ENCODE measurements at places on chromosomes 4 and X. TPM values are rescaled to one million over a fixed set of nuclear protein-coding genes. Genes with fewer than 3 reads are reported as not detected.

GRCh38 chr4:162706051-162706450 lies 460.6 kb downstream of the NAF1 start:
- DNase-seq: no peak

GRCh38 chrX:9937761-9938160 lies 29.4 kb upstream of the CLDN34 start:
- no peak for DNase-seq

- DNase-seq: no peak
Observed at GRCh38 chrX:115226929-115227328, 7.0 kb downstream of the LRCH2 start.

DNA sequence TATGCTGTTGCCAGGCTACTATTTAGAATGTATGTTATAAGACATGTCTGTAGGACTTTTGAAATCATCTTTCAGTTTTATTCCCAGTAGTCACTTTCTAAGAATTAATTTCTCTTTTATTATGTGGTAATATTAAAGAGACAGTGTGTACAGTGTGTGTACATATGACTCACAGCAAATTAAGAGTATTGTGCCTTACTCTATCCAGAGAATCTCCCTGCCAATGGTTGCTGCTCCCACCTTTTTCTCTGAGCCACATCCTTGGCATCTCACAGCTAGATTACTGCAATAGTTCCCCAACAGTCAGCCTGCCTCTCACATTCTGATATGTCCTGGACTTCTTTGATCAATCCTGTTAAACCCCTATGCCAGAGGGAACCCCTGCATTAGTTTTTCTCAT lies 114.5 kb downstream of the ANXA5 start:
- no peak for DNase-seq

GRCh38 chr4:3207531-3208037 lies 41.4 kb upstream of the MSANTD1 start:
- DNase-seq: no peak

- DNase-seq: no peak
Observed at GRCh38 chrX:127457161-127457560, 595.0 kb downstream of the ACTRT1 start.

GRCh38 chr4:174292473-174292872 lies 8.8 kb downstream of the CEP44 start:
- DNase-seq: no peak

- no peak for DNase-seq
Observed at GRCh38 chr4:63493265-63493664, 916.0 kb downstream of the TECRL start.

- no peak for DNase-seq
Observed at GRCh38 chr4:42460043-42460442, 62.8 kb downstream of the SHISA3 start.

DNA sequence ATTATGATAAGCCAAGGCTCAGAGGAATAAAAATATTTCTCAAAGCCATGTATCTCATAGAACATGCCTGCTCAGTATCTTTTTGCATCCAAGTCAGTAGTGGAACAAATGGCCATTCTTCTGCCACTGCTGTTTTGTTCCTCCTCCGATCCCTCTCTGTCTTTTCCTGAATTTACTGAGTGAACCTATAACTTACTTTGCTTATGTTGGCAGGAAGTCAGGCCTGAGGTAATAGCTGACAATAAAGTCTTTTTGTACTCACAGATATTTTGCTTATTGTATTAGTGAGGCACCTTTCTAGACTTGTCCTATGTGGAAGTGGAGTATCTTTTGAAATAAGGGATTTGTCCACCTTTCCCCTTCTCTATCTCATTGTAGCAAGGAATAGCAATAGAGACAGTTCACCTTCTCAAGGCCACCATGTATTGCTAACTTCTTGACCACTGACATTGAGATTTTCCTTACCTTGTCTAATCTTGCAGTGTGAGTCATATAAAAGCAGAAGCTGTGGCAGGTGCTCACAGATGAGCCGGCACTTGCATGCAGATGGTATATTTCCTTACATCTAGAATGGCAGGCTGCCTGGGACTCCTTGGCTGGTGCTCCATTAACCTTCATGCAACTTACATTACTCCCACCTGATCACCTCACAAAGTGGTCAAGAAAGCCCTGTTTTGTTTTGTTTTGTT lies 68.2 kb downstream of the AGTR2 start:
- DNase-seq: no peak

GRCh38 chr4:179941911-179942310 lies 2301.3 kb upstream of the TENM3 start:
- no peak for DNase-seq

GRCh38 chr4:78079726-78080430 lies 22.8 kb downstream of the FRAS1 start:
- no peak for DNase-seq

DNA sequence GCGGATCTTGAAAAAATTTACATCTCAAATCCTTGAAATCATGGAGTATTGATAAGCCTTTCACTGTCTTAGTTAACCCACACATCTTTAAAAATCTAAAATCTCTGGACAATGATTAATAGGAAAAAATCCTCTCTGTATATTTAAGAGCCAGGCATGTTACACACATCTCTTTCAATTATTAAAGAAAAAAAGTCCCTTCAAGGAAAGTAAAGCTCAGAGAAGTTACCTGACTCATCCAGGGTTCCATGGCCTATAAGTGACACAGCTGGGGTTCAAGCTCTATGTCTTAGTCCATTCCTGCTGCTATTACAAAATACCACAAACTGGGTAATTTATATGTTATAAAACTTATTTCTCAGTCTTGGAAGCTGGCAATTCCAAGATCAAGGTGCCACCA lies 14.2 kb upstream of the FGF16 start:
- no peak for DNase-seq

- DNase-seq: no peak
Observed at GRCh38 chr4:88481537-88481936, 24.6 kb downstream of the HERC5 start.

- no peak for DNase-seq
Observed at GRCh38 chr4:182495645-182496385, 252.6 kb downstream of the TENM3 start.

DNA sequence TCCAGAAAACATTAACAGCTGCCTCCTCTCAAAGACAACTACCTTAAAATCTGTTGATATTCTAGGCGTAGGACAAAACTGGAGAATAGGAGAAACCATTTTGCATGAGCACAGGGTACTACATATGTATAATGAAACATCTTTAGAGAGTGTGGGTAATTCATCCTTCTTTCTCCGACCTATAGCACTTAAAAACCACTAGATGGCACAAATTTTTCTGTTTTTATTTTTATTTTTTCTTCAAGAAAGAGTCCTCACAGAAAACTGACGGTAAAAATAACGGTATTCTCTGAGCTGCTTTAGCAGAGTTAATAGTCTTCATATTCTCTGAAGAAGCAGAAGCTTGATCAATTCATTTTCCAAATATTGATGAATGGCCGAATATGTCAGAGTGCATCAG lies 14.6 kb downstream of the SMIM31 start:
- DNase-seq: no peak

GRCh38 chr4:146110871-146111485 lies 64.5 kb upstream of the LSM6 start:
- no peak for DNase-seq

- no peak for DNase-seq
Observed at GRCh38 chrX:1162119-1162916, 50.1 kb downstream of the CRLF2 start.

DNA sequence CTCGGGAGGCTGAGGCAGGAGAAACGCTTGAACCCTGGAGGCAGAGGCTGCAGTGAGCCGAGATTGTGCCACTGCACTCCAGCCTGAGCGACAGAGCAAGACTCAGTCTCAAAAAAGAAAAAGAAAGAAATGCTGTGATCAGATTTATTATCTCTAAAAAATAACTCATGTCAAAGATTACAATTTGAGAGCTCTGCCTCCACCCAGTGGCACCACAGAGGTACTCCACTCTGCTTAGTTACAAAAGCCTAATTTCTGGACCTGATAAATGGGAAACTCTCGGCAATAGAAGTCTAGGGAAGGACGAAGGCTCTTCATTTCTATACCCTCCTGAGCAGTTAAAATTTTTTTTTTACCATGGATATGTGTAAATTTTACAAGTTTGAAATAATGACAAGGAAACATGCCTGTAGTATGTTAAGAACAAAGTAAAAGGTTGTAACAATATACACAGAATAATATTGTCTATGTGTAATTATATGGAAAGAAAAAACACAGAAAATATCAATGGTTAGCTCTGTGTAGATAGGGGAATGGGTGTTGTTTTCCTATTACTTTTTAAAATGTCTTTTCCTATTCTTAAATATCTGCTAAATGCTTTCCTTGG lies 149.8 kb downstream of the STIM2 start:
- DNase-seq: peak; percentile 31

DNA sequence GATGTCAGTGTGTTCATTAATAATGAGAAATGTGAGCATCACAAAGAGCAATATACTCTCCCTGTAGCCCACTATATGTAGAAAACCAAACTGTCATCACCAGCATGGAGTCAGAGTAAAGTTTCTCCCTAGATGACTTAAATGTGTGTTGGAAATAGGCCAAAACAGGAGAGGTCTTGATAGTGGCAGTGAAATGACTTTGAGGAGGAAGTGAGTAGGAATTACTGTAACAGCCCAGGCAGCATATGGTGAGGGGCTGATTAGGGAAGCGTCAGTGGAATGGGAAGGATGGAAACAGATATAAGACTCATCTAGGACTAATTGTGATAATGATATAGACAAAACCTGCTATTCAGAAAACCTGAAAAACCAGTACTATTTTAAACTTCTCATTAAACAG lies 83.9 kb downstream of the ATXN3L start:
- no peak for DNase-seq

DNA sequence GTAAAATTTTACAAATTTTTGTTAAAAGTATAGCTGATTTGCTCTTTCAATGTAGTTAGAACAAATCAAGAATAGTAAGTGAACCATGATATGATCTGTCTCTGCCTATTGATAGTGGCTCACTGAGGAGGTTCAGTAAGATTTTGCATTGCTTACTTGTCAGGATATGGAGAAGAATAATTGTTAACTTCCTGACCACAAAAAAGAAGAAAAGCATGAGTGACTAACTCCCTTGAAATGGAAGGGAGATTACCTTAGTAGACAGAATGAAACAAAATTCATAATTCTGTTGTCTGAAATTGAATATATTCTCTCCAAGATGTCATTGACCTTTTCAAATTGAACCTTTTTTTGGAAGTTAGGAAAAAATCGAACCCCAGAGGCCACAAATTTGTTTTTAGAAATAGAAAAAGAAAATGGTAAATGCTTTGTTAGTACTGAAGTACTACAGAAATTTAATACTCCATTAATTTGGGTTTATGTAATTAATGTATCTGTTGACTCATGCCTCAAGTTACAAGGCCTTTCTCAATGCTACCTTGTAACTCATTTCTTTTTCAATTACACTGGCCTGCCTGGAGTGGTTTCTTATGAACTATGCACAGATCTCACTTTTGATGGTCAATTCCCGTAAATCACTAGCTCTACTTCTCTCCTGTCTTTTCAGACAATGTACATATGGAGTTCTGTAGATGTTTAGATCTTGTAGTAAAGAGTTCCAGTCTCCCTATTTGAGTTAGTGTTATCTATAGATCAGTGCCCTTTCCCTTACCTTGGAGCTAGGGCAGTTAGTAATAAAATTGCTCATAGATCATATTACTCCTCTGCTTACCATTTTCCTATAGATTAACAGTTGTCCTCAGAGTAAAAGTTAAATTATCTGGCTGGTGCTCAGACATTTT lies 139.3 kb downstream of the TLL1 start:
- DNase-seq: no peak

GRCh38 chrX:79270401-79270800 lies 96.7 kb downstream of the ITM2A start:
- DNase-seq: peak; percentile 37

- no peak for DNase-seq
Observed at GRCh38 chr4:6501171-6501570, 28.8 kb upstream of the PPP2R2C start.

GRCh38 chr4:8525383-8526120 lies 54.6 kb upstream of the GPR78 start:
- no peak for DNase-seq

DNA sequence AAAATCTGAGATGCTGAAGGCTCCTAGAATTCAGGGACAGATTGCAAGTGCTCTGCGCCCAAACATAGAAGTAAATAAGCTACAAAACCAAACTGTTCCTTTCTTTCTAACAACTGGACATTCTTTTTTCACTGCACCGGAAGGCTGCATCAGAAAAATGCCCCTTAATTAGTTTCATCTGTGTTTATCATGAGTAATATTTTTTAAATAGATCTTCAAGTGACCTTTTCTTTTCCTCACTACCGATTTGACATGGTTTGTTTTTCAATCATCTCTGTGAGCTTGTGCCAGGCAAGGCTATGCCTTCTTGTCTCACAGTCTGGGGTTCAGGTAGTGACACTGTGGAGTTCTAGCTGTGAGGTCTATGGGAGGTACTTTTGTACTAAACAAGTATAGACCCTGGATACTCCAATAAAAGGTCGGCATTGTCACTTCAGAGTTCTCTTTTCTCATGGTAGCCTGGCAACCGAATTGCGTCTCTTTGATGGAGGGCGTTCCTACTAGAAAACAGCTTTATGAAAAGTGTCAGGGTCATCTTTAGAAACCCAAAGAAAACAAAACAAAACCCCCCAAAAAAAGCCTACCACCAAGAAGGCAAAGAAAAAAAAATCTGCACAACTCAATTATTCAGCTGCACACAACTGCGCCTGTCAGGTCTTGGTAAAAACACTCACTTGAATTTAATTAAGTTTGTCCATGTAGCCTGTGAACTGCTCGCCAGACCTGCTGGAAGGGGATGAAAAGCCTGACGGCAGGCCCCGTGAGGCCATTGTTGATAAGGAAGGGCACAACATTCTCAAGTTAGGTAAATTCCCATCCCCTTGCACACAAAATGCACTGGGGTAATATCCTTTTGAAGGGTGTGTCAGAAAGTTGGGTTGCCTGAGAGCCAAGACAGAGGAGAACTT lies 22.8 kb upstream of the ADAMTS3 start:
- DNase-seq: no peak

- DNase-seq: no peak
Observed at GRCh38 chr4:153514001-153514526, 47.9 kb downstream of the TMEM131L start.

GRCh38 chrX:22134681-22135080 lies 102.6 kb downstream of the PHEX start:
- no peak for DNase-seq

UGT2B11 gene
- not detected for total RNA-seq

ABCG2 gene
- total RNA-seq: 0.20 TPM

GAGE13 gene
- total RNA-seq: not detected

STPG2 gene
- 0.37 TPM for total RNA-seq

ELF4 gene
- 32.4 TPM for total RNA-seq

VEGFC gene
- not detected for total RNA-seq

COL4A5 gene
- total RNA-seq: not detected

STOX2 gene
- total RNA-seq: not detected

CTSO gene
- 12.6 TPM for total RNA-seq

NUDT11 gene
- total RNA-seq: not detected

MAGEC3 gene
- total RNA-seq: not detected

RBM3 gene
- 381 TPM for total RNA-seq

DKC1 gene
- 93.5 TPM for total RNA-seq

KLB gene
- 0.18 TPM for total RNA-seq

MND1 gene
- 0.27 TPM for total RNA-seq
